ENCODE measurements at places on chromosomes 3 and 15.

- no peak for DNase-seq
Measured at GRCh38 chr3:42752961-42753360, 20.1 kb downstream of the CCDC13 start.

DNA sequence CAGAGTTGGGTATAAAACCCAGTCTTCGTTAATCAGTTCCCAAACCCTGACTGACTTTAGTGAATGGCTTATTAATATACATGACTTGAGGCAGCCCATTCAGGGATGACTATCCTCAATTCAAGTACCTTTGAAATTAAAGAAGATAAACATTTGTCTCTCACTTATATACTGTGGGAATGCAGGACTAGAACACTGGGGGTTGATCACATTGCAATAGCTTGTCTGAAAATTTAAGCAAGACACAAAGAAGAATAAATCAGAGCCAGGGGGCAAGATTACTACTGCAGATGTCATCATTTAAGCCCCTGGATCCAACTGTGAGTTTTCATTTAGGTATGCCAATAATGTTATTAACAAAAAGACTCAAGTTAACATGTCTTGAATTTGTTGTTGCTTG is 647.7 kb downstream of the ZPLD1 start:
- no peak for DNase-seq

- DNase-seq, result no peak
Measured at GRCh38 chr3:27025718-27026117, 343.5 kb downstream of the NEK10 start.

GRCh38 chr3:85171976-85172375 is 213.2 kb downstream of the CADM2 start:
- no peak for DNase-seq

- no peak for DNase-seq
Measured at GRCh38 chr15:52056001-52056400, 37.0 kb downstream of the MAPK6 start.

- no peak for DNase-seq
Measured at GRCh38 chr3:187396661-187397060, 28.5 kb downstream of the RTP4 start.

DNA sequence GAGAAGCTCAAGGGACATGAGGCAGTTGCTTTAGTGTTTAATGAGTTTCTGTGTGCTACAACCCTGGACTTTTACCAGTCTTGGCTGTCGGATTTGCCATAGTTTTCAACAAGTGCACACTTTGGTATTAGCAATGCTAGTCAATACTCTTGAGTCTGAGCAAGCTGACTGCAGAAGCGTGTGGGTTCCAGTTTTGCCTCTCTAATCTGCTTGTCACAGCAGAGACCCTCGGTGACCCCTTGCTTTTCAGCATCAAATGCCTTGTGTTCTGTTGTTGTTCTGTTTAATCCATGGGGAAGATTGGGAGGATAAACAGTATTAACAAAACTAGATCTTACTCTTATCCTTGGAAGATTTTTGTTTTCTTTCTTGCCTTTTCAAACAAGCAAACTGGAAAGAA is 194.3 kb upstream of the CHRM5 start:
- no peak for DNase-seq

DNA sequence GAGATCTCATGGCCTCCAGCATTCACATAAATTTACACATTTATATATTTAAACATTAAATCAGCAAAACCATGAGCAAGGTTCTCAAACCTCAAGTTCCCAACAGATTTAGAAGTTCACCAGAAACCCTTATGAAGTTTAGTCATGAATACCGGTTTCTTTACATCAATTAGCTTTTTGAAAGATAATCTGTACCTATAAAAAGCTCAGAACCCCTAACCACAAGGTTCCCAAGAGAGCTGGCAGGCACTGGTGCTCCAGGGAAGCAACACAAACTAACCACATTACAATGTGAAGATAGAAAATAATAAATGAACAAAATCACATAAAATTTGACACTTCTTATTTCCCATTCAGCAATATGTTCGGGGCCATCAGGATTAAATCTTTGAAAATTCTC is 150.9 kb downstream of the FBN1 start:
- no peak for DNase-seq

DNA sequence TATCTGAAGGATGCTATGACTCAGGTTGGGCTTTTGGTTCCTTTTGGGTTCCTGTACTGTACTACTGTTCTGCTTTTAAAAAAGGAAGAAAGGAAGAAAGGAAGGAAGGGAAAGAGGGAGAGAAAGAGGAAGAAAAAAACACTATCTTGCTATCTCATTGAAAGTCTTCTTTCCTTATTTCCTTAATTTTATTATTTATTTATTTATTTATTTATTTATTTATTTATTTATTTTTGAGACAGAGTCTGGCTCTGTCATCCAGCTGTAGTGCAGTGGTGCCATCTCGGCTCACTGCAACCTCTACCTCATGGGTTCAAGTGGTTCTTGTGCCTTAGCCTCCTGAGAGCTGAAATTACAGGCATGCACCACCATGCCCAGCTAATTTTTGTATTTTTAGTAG is 198.9 kb upstream of the SOX2 start:
- DNase-seq, result no peak

DNA sequence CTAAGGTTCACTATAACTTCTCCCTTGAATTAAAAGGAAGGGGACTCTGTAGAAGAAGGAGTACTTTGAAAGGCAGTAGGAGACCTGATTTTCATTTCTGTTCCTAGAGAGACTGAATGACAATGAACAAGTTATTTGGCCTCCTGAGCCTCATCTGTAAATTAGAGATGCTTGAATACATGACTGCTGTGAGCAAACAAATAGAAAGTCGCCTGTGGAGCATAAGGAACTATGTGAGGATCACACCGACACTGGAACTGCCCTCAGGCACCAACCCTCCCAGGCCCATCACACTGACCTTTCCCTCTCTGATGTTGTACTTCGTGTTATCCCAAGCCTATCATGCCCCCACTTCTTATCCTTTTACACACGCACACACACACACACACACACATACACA is 48.6 kb downstream of the IMPG2 start:
- no peak for DNase-seq

- no peak for DNase-seq
Measured at GRCh38 chr3:15216501-15216900, 10.5 kb downstream of the CAPN7 start.

DNA sequence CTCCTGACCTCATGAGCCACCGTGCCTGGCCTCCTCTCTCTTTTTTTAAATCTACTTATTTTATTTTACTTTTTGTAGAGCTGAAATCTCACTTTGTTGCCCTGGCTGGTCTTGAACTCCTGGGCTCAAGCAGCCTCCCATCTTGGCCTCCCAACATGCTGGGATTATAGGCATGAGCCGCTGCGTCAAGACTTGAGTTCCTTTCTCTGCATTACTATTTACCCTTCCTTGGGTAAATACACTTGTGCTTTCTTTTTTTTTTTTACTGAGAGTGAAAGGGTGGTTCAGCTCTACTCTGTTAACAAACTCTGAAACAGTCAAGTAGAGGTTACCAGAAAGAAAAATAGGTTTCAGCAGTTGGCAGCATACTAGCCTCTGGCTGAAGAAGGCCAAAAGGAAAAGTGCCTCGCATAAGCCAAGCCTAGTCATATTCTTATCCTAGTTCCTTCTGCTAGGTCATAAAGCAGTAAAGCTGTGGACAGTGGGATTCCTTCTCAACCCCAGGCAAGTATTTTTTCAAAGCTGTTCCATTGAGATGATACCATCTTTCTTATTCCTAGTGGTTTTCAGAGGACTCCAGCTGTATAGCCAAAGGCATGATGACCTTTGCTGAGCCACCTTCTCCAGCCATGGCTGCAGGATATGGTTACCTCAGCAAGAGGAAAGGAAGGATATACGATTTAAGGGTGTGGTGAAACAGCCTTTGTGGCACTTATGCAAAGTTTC is 135.1 kb downstream of the RBPMS2 start:
- no peak for DNase-seq

DNA sequence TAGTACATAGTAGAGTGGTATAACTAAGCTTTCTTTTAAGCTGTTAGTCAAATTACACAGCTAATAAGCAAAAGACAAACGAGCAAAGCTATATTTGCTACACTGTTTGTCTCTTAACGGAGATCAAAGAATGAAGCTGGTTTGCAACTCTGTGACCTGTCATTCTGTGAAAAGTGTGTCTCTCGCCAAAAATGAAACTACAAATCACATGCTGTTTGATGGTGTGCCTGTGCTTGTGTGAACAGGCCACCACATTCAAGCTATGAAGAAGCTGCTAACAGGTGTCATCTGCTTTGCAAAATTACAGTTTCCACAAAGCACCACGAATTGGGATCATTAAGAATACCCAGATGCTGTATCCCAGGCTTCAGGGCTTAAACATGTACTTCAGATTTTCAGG is 667.8 kb upstream of the NAALADL2 start:
- no peak for DNase-seq

DNA sequence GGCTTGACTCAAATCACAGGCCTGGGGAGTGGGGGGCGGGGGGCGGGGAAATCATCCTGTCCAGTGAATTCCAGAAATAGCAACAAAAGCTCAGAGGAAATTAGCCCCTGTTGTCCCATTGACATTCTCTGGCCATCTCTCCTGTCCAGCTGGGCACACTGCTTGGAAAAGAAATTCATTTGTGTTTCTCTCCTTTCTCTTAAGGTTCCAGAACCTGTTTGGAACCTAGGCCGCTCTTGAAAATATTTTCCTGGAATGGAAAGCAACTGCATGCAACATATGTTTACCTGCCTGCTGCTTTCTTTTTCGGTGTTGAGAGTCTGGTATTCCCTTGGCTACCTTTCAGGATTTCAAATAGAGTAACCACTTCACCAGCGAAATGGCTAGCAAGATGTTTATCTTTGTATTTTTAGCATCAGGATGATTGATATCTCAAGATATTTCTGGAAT is 169.0 kb downstream of the GHSR start:
- DNase-seq, result no peak

DNA sequence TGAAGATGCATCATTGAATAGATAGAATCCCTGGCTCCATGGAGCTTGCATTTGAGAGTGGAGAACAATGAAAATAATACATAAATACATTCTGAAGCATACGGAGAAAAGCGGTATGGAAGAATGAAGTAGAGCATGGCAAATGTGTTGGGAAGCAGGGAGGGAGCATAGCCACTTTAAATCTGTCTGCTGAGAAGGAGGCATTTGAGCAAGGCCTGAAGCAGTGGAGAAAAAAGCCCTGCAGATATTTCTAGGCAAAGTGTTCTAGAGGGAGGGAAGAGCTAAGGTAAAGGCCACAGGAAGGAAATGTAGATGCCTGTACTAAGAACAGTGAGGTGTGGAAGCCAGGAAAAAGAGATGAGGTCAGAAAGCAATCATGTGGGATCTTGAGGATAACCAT is 484.8 kb downstream of the CNTN3 start:
- DNase-seq, result no peak

- no peak for DNase-seq
Measured at GRCh38 chr15:34279368-34279767, 54.6 kb downstream of the EMC4 start.

Measured in neuronal stem cell (in vitro differentiated cells).